ENCODE measurements at places on chromosomes 5 and 9.

DNA sequence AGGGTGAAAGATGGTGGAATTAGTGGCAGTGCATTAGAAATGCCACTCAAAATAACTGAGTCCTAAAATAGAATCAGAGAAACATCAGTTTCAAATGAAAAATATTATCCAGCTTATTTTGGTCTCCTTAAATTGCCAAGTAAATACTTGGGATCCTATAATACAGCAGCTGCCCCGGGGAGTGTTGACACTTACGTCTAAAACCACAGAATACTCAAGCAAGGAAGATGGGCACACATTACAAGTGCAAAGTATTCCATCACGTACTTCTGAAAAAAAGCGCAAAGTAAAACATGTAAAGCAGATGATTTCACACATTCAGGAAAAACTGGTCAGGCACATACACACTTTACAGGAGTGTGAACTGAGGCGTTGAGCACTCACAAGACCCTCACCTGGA, 2.4 kb upstream of the ARHGEF37 start:
- DNase-seq: no peak

- DNase-seq: no peak
These were observed 174.0 kb downstream of the ARHGAP26 start for GRCh38 chr5:142944140-142944539.

- DNase-seq: no peak
These were observed 30.2 kb upstream of the FUBP3 start for GRCh38 chr9:130549093-130549735.

DNA sequence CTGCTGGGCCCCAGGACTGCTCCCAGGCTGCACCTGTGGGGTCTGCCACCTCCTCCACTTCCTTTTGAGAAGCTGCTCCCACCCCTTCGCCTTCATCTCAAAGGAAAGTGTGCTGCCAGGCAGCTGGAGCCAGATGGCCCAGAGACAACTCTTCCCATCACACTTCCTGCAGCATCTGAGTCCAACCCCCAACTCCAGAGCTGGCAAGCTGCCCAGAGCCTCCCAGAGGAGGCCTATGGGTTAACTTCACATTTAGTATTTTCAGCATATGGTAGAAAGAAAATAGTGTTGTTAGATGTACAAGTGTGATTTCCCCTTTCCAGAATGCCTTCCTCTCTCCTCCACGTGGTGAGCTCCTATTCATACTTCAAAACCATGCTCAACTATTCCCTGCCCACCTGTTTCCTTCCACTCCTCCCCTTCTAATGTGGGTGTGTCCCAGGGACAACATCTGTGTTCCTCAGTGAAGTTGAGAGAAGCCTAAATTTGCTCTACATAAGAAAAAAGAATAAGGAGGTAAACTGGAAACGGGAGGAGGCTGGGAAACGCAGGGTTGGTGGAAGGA, 38.6 kb upstream of the KCNMB1 start:
- peak; percentile 46 for DNase-seq

DNA sequence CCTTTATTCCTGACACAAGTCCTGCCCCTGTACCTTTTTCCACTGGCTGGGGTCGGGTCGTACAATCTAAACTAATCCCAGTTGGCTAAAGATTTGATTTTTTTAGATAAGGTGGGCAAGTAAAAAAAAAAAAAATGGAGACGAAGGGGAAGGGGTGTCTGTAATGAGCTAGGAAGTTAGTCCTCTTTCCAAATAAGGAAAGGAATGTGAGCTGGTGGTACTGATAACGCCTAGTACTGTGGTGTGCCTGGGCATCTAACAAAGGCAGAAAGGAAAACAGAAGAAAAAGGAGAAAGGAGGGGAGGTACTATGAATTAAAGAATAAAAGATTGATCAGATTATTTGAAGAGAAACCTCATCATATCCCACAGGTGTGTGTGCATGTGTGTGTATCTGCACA, 21.3 kb downstream of the PRDM9 start:
- no peak for DNase-seq

DNA sequence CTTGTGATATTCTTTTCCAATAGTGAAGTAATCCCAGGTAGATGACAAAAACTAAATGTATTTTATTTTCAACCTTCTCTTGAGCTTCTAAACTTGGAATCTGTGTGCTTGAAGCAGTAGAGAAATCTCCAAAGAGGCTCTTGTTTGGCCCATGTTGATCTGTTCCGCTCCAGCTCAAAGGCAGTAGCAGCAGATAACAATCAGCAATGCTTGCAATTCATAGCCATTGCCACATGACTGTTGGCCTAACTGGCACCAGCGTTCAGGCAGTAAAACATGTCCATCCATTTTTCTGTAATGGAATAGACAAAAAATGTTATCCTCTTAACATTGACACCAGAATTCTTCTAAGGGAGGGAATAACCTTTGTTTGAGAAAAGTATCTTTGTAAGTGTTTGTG, 270.7 kb upstream of the MSX2 start:
- no peak for DNase-seq

DNA sequence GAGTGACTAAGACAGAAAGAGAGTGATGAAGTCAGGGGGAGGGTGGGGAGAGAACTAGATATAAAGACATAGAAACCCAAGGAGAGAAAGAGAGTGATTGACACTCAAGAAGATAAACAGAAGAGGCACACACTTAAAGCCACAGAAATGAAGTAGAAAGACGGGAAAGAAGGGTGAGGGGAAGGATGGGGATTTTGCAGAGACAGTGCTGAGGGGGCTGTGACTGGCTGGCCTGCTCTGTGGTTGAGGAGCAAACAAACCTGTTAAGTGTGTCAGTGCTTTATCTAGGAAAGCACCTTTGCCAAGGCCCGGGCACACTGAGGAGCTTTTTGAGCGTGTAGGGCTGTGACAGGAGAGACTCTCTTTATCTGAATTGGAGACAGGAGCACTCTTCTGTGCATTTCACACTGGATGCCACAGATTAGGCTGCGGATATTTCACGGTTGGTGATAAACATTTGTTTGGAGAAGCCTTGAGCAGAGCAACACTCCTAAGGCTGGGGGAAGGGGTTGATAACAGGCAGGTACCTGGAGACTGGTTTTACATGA, 109.1 kb downstream of the DOCK2 start:
- no peak for DNase-seq

DNA sequence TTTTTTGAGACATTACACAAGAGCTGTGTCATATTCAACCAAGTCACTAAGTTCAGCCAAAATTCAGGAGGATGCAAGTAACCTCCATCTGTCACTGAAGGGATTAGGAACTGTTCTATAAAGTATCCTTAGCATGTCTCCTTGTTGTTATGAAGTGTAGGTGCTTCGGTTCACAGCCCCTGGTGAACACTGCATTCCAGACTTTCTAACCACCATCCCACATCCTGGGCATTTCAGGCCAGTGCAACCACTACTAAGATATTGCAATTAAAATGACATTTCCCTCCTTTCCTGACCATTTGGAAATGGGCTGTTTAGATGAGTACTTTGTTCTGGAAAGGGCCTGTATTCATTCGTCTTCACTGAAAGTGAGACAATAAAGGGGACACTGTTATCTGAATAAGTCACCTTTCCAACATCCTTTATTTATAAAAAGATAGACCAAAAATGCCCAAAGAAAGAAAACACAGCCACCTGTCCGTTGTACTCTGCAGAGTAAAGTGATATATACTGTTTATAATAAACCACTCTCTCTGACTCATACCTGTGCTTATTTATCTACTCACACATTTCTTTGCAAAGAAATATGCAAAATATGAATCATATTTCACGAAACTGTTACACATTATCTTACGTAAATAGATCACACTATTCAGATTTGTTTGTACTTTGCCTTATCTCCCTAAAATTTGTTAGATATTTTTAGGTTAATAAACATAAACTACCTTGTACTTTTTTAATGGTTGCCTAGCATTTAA, 861.9 kb downstream of the CDH18 start:
- no peak for DNase-seq

- no peak for DNase-seq
These were observed 26.5 kb downstream of the C9orf85 start for GRCh38 chr9:71937898-71938297.

DNA sequence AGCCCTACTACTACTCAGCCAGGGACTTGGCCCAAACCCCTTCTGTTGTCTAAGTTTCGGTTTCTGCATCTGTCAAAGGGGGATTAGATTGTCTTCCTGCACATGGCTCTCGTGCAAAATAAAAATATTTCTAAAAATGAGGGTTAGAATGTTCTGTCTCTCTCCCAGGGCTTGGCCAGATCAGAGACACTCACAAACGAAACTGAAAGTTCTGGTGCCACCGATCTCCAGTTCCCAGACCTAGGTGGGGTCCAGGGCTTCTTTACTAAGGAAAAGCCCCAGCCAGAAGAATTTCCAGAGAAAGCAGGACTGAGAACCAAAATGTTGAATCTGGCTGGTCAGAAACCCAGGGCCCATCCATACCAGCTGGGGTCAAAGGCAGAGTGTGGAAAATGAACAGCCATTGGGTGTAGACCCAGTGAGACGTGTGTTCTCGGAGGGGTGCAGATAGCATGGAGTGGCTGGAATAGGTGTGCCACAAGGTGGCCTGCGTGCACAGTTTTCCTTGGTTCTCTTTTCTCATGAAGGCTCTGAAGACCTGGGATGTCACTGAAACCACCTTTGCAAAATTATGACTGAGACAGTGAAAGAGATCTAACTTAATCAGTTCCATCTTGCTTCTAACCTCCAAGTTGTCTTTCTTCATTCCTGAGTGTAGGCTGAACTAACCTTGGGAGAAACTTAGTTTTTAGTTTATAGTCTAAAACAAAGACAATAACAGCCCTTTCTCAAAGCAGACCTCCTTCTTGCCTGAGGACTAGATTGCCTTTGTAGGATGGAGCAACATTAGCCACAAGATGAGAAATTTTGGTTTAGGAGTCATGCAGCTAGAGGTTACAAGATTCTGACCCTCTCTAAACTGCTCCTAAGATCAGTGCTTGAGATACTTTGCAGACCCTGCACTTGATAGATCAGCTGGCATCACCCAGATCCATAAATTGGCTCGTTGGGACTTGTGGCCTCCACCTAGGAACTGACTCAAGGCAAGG, 2.3 kb upstream of the SLC23A1 start:
- DNase-seq: no peak

- DNase-seq: peak; percentile 47
These were observed 7.4 kb upstream of the PPP3R2 start for GRCh38 chr9:101601904-101602765.

DNA sequence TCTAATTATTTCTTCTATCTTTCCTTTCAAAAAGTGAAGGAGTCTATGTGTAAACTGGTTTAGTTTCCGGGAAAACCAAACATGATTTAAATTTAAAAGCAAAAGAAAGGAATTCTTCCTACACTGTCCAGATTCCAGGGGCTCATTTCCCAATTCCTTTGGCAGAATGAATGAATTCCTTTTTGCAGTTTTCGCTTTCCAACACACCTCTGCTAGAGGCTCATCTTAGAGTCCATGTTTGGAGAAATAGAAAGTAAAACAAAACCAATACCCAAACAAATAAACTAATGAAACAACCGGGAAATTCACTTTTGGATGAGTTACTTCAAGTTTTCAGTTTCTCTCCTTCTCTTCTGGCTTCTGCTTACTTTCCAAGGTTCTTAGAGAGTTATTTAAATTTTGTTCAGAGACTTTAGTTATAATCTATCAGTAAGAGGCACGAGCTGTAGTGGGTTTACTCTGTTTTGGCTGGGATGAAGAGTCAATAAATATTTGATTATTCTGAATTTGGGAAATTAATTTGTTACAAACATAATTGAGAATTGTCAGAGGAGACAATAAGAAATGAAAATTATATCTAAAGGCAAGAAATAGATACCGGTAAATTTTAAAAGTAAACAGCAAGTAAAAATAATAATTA, 365.0 kb upstream of the CDH9 start:
- peak; percentile 29 for DNase-seq

DNA sequence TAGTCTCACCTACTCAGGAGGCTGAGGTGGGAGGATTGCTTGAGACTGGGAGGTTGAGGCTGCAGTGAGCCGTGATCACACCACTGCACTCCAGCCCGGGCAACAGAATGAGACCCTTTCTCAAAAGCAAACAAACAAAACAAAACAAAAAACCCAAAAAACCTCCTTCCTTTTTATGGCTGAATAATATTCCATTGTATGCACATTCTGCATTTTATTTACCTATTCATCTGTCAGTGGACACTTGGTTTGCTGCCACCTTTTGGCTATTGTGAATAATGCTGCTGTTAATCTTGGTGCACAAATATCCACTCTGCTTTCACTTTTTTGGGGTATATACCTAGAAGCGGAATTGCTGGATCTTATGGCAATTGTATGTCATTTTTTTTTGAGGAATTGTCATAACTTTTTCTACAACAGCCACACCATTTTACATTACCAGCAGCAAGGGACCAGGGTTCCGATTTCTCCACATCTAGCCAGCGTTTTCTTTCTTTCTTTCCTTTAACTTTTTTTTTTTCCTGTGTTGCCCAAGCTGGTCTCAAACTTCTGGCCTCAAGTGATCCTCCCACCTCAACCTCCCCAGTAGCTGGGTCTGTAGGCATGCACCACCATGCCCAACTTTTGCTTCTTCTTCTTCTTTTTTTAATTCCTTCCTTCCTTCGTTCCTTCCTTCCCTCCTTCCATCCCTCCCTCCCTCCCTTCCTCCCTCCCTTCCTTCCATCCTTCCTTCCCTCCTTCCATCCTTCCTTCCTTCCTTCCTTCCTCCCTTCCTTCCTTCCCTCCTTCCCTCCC, 30.6 kb downstream of the NKX2-5 start:
- no peak for DNase-seq

- no peak for DNase-seq
These were observed 44.6 kb upstream of the SEMA4D start for GRCh38 chr9:89542401-89543021.

DNA sequence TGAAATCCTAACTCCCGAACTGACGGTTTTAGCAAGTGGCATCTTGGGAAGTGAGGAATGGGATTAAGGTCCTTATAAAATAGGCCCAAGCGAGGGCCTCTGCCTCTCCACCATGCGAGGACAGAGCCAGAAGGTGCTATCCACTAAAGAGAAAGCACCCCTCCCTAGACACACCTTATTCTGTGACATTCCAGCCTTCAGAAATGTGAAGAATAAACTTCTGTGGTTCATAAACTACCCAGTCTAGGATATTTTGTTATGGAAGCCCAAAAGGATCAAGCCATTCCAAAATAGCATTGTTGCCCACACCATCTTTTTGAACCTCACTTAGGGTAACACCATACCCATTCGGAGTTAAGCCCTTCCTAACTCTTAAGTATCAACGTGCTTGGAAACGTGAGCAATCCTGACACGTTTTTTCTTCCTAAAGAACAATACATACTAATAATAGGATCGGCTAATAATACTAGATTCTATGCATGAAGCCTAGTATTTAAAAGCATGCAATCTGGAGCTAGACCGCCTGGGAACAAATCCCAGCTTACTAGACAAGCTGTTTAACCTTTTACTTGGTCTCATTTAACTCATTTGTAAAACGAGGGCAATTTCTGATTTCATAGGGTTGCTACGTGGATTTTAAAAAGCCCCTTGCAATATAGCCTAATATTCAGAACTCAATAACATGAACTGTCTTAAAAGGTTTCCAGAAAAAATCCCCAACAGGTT, 1.1 kb upstream of the SMC2 start:
- peak; percentile 2 for DNase-seq

All from fibroblast of skin of abdomen (primary cell).